ENCODE measurements at places on chromosomes 3 and 15.

GRCh38 chr3:133575086-133575485 lies 1.6 kb downstream of the CDV3 start:
- DNase-seq, result peak; percentile 42

GRCh38 chr3:189282741-189283140 lies 111.0 kb downstream of the TPRG1 start:
- DNase-seq, result no peak

GRCh38 chr3:13043656-13044055 lies 29.6 kb downstream of the IQSEC1 start:
- DNase-seq, result no peak

- no peak for DNase-seq
Observed at GRCh38 chr3:191269289-191270085, 59.7 kb upstream of the CCDC50 start.

- DNase-seq, result no peak
Observed at GRCh38 chr3:163971861-163972260, 1106.4 kb downstream of the SI start.

DNA sequence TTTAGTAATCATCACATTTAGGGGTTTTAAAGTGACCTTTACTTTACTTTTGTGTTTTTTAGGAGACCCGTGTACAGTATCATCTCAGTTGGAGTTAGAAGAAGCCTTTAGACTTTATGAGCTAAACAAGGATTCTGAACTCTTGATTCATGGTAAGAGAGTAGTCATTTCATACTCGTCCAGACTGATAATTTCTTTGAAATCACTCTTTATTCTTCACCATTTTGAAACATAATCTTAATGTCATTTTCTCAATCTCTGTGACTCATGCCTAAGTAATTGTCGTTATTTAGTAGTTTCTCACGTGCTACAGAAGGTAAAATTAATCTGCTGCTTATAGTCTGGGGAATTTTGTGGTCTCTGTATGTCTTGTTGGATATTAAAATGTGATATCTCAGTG lies 37.7 kb downstream of the PRKCI start:
- no peak for DNase-seq

DNA sequence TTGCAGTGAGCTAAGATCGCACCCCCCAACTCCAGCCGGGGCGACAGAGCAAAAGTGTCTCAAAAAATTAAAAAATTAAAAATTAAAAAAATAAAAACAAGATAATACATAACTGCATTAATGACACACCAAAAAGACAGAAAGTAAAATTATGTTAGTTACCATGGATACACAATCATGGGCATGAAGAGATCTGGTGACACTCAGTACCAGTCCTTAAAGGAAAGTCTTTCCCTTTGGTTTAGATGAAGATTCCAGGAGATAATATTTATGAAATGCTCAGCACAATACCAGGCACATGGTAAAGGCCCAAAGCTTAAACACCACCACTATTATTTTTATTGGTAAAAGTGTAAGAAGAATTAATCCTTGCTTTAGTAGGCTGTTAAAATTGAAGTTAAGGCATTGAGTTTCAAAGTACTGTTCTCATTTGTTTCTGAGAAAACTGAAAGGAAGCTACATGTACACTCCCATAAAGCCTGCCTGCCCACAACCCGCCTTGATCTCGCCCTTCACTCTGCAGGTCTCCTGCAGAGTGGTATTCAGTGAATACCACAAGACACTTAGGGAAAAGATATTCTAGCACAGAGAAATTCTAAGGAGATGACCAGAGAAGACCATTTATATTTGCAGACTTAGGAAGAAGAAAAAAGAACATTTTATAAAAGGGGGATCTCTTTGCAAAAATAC lies 52.3 kb downstream of the SUCLG2 start:
- no peak for DNase-seq

DNA sequence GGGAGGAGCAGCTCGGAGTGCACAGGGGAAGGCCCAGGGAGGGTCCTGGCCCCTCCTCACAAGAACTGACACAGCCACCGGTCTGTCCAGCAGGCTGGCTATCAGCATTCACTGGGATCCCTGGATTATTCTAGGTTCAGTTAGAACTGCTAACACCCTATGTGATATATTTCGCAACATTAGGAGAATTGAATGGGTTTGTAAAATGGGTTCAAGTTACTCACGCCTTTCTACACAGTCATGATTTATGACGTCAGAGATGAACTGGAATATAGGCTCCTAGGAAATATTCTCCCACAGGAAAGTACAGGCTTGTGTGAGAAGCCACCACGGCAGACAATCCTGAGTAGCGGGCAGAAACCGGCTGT lies 969 bp upstream of the BSN start:
- no peak for DNase-seq

DNA sequence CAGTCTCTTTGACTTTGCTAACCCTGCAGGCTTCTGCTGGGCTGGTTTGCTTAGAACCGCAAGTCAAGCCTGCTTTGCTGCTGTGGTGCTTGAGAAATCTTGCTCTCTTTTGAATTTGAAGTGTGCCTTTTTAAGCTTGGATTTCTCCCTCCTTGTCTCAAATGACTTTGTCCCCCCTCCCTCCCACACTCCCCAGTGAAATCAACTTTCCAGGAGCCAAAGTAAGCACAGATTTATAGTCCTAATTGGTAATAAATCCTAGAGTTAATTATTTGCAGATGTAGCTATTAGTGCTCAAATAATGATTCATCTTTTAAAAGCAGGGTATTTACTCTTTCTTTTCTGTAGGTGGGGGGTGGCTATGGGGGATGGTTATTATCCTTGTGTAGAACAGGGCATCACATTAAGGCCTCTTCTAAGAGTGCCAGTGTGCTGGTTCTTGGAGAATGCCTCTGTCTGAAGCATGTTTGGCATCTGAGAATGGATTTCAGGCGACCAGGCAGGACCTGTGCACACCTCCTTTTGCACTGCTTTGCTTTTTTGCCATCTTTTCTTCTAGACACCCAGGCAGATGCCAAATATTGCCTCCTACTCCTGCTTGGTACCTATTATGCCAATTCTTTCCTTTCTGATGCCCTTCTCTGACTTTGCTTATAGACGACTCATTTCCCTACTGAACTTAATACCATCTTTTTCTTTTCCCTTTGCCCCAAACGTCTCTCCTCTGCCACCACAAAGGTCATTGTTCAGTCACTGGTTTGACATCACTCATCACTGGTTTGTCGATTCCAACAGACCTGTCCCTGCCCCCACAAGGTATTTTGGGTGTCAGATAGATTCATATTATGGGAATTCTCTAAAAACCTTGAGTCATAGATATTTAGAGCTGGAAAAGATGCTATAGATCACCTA lies 50.7 kb downstream of the CLDN11 start:
- no peak for DNase-seq

DNA sequence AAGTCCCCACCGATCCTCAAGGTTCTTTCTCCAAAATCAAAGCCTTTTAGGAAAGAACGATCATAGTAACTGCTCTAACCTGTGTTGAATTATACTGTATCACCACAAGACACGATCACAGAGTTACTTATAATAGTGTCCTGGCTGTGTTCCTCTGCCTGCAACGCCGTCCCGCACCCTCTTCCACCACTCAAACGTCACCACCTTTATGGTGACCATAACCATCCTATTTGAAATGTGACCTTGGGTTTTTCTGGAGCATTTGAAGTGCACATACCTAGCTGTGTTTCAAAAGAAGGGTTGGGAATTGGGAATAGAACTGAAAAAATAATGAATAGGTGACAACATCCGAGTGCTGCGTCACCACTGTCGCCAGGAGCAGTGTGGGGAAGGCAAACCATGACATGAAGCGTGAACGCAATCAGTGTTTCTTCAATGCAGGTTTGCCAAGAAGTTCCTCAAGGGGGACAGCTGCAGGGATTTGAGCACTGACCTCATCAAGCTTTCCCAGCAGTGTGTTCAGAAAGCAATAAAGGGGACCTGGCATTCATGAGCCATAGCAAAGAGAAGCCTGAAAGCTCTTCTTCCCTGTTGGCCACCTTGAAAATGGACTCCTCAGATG lies 769 bp upstream of the SELENOS start:
- DNase-seq, result no peak

- no peak for DNase-seq
Observed at GRCh38 chr15:70876011-70876410, 16.2 kb downstream of the THAP10 start.

DNA sequence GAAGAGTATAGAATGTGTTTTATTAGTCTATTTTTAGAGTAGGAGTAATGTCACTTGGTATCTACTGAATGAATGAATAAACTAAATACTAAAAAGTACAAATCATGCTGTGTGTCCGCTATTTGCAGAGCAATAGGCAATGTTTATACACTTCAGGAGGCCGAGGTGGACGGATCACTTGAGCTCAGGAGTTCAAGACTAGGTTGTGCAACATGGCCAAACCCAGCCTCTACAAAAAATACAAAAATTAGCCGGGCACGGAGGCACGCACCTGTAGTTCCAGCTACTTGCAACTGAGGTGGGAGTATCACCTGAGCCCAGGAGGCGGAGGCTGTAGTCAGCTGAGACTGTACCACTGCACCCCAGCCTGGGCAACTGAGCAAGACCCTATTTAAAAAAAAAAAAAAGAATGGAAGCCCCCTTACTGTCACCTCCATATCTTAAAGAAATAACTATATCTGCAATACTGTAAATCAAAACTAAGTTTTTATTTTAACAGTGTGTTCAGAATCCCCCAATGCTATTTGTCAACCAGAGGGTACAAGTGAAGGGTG lies 98.4 kb downstream of the DHX30 start:
- no peak for DNase-seq

DNA sequence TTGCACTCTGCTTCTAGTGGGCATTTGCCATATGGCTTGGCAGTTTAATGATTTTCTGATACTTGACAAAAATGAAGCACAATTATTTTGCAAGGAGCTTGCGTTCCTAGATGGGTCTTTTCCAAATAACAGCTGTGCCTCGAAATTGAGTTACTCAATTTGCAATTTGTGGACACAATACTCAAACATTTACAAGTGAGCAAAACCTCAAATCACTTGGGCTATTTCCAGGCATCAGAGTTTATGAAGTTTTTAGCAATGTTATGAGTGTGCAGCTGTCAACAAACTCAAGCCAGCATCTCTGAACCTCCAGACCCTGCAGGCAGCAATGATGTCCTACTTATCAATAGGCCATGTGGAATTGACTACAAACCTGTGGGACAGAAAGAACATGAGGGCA lies 41.3 kb downstream of the NMNAT3 start:
- no peak for DNase-seq

DNA sequence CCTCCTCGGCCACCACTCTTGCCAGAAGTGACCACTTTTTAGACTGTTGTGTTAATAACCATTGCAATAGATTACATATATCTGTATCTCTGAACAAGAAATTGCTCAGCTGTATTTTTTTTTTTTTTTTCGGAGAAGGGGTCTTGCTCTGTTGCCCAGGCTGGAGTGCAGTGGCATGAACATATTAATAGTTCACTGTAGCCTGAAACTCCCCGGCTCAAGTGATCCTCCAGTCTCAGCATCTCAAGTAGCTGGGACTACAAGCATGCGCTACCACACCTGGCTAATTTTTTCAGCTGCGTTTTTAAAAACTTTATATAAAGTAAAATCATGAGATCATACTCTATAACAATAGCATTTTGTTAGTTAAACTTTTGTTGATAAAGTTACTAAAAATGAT lies 609.0 kb downstream of the ZNF385D start:
- DNase-seq, result no peak

- no peak for DNase-seq
Observed at GRCh38 chr15:76184650-76185035, 124.9 kb downstream of the TMEM266 start.

DNA sequence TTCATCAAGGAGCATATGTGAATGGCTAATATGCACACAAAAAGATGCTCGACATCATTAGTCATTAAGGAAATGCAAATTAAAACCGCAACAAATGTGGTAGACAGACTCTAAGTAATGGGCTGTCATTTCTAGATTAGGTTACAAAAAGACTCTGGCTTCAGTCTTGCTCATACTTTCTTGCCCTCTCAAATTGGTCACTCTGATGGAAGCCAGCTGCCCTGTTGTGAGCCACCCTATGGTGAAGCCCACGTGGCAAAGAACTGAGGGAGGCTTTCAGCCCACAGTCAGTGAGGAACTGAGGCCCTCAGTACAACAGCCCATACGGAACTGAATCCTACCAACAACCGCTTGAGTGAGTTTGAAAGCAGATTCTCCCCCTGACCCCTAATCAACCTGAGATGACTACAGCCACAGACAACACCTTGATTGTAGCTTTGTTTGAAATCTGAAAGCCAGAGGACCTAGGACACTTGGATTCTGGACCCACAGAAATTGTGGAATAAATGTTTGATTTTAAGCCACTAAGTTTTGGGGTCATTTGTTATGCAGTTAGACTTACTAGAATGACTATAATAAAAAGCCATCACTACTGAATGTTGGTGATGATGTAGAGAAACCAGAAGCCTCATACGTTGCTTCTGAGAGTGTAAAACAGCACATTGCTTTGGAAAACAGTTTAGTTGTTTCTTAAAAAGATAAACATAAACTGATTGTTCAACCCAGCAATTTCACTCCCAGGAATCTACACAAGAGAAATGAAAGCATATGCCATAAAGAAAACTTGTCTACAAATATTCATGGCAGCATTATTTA lies 45.7 kb downstream of the EHHADH start:
- DNase-seq, result peak; percentile 23

DNA sequence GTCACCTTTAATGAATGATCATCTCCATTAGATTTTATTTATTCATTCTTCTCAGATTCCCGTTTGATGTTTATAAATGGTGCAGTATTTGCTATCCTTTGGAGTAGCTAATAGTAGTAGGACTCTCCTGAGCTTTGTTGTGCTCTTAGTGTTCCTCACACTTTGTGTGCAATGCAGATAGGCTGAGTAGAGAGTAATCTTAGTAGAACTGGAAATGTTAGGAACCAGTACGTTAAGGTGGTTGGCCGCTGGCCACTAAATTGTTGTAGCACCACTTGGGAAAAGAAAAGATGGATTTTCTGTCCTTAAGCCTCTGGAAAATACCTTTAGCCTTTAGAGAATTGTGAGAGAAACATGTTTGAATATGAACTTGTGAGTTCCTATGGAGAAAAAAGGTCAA lies 19.9 kb upstream of the EBLN2 start:
- no peak for DNase-seq

DNA sequence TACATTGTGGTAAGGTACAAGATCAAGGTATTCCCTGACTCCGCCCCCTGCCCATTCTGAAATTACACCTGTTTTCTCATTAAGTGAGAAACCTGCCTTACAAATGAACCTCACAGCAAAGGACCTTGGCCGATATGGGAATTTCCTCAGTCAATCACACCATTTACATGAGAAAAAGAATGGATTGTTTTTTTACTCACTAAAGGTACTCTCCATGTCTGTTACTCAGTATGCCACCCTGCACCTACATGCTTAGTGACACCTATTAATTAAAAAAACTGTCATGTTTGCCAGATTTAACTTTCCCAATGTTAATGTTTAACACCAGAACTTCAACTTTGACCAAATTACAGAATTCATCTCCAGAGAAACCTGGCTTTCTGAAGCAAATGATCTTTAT lies 62.0 kb downstream of the ESYT3 start:
- DNase-seq, result no peak

- no peak for DNase-seq
Observed at GRCh38 chr3:171066206-171066605, 39.7 kb upstream of the SLC2A2 start.

- no peak for DNase-seq
Observed at GRCh38 chr15:62957130-62957529, 85.4 kb upstream of the TPM1 start.

- no peak for DNase-seq
Observed at GRCh38 chr3:66441129-66441528, 59.7 kb downstream of the LRIG1 start.
